Activated CD4-positive, alpha-beta memory T cell treated with anti-CD3 and anti-CD28 coated beads, Interleukin-2, amount 10 ng/mL, durations not matched to agents 7 days and 5 days (primary cell): ENCODE measurements at places on chromosomes 12 and 14.

DNA sequence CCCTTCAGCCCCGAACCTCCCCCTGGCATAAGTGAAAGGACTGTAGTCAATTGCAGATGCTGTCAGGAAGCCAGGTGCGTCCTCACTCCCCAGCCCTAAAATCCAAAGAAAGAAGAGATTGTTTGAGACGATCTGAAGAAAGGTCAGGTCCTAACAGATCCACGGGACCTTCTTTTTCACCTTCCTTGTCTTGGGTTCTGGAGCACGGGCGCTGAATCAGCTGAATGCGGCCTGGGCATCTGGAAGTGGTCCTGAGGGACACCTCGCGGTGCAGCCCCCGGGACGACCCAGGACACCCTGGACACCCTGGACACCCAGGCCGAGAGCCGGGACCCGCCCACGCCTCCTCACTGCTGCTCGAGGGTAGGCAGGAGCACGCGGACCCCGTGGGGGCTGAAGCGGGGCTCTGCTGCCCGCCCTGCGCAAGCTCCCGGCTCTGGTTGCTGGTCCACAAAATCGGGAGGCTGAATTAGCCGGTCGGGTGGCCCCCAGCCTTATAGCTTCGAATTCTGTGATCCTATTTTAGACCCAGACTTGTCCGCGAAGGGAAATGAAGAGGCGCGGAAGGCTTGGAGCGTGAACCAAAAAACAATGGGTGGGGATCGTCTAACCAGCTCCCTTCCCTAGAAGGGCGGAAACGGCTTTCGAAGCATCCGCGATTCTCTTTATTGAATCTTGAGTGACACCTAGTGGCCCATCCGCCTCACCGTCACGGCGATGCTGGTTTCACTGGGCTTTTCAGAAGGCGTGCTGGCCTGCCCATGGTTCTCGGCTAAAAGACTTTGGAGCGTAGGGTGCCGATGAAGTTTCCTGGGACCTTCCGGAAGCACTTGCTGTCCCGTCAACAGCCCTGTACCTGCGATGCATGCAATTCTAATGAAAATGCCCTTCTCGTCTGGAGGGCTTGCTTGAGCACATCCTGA, 46.4 kb upstream of the PLXNC1 start:
- DNase-seq: peak; percentile 91

- no peak for DNase-seq
Observed at GRCh38 chr12:65603438-65604351, 220.6 kb upstream of the HMGA2 start.

- DNase-seq: no peak
Observed at GRCh38 chr14:103002578-103003350, 54.6 kb downstream of the CDC42BPB start.

- no peak for DNase-seq
Observed at GRCh38 chr14:79740066-79740601, 471.2 kb downstream of the DIO2 start.

- DNase-seq: peak; percentile 21
Observed at GRCh38 chr12:97960741-97961608, 498.4 kb downstream of the RMST start.

DNA sequence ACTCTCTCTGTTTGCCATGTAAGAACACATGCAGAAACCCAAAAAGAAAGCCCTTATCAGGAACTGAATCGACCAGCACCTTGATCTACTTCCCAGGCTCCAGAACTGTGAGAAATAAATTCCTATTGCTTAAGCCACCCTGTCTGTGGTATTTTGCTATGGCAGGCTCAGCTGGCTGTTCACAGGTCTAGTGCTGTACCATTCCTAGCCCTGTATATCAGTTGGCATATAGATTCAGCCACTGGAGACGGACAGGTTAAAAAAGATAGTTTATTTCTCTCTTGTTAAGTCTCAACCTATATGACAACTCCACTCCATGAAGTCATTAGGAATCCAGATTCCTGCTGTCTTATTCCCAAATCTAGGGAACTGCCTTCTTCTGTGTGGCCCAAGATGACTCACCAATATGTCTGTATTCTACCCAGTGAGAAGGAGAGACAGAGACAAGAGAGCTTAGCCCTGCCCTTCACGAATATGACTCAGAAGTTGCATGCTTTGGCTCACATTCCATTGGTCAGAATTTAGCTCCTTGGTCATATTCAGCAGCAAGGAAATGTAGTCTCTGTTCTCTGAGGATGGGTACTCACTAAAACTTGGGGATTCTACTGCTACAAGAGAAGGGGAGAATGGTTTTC, 57.0 kb downstream of the PLEKHG7 start:
- no peak for DNase-seq
